ENCODE measurements at places on chromosomes 13 and 19.

- no peak for DNase-seq
Measured at GRCh38 chr13:58343076-58343475, 711.5 kb downstream of the PCDH17 start.

DNA sequence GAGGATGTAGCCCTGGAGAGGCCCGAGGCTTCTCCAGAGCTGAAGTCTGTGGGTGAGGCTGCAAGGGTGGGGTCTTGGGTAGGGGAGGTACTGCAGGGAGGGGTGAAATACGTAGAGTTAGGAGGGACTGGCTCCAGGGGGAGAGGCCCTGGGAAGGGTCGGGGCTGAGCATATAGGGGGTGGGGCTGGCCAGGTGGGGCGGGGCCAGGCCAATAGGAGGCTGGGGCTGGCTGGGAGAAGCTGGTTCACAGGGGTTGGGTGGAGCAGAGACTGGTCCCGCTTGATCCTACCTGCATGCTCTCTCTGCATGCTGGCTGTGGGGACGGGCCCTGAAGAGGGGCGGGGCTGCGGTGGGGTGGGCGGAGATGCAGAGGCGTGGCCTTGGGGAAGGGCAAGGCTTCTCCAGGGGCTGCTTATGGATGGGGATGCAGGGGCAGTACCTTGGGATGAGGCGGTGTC, 51.9 kb downstream of the CELF5 start:
- DNase-seq = peak; percentile 84

DNA sequence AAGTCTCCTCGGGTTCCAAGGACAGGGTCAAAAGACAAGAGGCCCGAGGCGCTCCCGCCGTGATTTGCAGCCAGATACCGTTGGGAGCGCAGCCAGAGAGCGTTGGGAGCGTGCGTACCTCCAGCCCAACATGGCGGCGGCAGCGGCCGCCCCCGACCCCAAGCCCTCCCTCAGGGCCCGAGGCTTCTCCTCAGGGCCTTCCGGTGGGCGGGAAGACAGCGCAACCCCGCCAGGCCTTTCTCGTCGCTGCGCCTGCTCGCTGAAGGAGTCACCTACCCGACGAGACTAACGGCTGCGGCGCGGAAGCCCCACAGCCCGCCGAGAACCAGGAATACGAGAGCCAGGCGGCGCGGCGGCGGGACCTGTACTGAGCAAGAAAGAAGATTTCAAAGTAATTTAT, 3.2 kb upstream of the ZNF850 start:
- DNase-seq = no peak

DNA sequence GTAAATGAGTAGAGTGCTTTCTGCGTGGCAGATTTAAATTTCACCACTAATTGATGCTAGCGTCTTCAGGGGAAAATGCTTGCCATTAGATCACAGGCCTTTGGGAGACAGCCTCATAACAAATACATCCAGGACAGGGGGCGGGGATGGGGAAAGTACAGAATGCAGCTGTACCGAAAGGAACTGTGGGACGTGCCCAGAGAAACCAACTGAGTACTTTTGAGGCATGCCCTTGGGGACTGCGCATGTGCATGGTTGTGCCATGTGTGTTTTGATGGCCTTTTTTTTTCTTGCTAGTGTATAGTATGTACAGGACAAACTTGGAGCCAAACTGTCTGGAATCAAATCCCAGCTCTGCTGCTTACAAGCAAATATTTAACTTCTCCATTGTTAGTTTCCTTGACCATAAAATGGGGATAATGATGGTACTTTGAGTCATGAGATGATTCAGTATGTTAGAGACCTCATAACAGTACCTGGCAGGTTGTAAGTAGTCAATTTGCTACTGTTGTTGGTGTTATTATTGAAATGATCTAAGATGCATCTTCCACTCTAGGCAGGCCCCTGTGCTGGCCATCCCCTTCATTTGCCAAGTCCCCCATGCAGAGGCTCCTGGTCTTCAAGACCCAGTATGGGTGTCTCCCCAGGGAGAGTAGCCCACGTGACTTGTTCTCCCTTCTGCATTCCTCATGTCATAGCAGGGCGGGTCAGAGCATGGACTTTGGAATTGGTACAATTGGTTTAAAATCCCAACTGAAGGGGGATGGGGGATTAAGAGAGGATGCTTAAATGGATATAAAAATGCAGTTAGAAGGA, 68.3 kb upstream of the NPAS1 start:
- DNase-seq = no peak

GRCh38 chr13:80655778-80656511, 315.0 kb upstream of the SPRY2 start:
- no peak for DNase-seq

DNA sequence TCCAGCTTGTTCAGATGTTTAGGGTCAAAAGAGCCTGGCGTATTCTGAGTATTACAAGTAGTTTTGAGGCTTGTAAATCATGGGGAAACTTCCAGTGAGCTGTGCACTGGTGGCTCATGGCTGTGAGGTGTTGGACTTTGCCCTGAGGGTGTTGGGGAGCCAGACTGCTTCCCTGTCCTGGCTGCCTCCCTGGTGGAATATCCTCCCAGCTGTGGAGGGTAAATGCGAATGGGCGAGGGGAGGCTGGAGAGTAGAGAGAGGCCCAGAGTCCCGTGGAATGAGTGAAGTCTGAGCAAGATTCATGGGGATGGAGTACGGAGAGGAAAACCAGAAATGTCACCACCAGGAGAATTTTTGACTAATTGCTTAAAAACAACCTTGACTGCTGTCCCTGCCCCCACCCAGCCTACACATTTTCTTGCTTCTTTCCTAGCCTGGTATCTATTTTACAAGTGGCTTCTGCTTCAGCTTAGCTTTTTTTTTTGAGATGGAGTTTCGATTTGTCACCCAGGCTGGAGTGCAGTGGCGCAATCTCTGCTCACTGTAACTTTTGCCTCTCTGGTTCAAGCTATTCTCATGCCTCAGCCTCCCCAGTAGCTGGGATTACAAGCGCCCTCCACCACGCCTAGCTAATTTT, 3.7 kb downstream of the SNRPA start:
- no peak for DNase-seq

- DNase-seq = no peak
Measured at GRCh38 chr19:13634658-13635057, 128.4 kb upstream of the CACNA1A start.

DNA sequence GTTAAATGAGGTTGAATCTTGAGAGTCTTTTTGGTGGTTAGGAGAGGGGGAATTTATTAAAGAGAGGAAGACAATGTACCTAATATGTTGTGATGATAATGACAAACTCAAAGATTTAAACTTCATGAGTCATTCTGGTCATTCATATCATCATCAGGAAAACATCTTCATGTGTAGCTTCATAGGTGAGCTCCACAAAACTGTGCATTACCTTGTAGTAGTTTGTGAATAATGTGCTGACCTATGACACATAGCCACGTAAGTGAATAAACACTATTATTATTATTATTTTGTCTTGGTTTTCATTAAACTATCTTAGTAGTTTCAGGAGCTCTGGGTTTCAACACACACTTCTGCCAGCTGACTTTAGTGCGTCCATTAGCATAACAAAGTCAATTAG, 997 bp upstream of the GPC6 start:
- DNase-seq = no peak
